ENCODE measurements at places on chromosomes 5 and 9.
A peak's percentile ranks its signal among the peaks of the same experiment; 100 is the strongest.

- no peak for DNase-seq
Measured at GRCh38 chr9:7154650-7155049, 396.9 kb downstream of the KDM4C start.

- DNase-seq: no peak
Measured at GRCh38 chr5:146369691-146370090, 31.1 kb downstream of the POU4F3 start.

- DNase-seq: no peak
Measured at GRCh38 chr5:60102961-60103693, 209.6 kb upstream of the PDE4D start.

DNA sequence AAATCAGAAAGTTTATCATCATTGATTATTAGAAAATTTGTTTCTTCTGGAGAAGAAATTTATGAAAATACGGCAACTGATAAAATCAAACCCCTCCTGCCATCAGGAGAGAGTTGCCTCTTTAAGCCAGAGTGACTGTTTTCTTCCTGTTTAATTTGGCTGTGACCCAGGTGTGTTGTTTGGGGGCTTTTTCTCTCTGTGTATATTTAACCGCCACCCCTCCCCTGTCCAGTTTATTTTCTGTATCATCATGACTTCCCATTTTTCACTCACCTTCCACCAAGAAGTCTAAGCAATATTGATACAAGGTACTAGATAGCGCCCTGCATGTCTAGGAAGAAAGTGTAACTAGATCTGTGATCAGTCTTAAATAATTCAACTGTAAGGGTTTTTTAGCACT lies 50.1 kb downstream of the FAM78A start:
- DNase-seq: no peak

DNA sequence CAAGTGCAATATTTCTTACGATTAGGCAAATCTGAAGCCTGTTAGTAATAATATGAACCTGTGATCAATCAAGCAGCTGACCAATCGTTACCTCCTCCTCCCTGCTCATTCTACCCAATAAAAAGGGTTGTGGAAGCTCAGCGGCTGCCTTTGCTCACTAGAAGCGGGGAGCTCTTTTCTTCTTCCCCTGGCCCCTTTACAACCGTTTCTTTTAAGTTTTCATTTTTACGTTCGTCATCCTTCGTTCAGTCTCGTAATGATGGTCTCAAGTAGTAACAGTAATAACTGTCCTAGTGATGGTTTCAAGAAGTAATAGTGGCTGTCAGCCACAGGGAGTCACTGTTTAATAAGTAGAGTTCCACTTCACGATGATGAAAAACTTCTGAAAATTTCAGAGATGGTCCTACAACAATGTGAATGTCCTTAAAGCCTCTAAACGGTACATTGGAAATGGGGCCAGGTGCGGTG lies 6.2 kb downstream of the UGT3A2 start:
- DNase-seq: no peak

DNA sequence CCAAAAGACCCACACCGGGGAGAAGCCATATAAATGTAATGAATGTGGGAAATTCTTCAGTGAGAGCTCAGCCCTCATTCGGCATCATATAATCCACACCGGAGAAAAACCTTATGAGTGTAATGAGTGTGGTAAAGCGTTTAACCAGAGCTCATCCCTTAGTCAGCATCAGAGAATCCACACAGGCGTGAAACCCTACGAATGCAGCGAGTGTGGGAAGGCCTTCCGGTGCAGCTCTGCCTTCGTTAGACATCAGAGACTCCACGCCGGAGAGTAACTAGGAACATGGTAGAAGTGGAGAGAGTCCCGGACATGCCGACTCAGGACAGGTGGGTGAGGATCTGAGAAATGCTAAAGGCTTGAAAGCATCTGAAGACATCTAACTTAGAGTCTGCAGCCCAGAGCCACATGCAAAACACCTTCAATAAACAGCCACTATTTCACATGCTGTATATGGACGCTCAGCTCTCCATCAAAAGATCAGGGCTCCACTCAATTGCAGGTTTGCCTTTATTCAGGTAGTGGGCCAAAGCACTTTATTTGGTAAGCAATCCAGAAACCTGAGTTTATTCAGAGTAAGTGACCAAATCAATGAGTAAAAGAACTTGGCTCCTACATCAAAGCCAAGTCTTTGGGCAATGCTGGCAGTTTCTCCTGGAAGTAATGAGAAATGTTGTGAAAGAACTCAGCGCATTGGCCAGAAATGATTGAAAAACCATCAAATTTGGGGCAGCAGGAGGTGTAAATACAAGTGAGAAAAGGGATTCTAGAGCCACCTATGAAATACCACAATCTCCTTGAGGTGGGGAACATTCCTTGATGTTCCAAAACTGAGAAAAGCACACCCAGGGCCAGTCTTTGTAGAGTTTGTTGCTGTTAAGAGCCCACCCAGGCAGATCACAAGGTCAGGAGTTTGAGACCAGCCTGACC lies 6.0 kb downstream of the RPL12 start:
- no peak for DNase-seq

DNA sequence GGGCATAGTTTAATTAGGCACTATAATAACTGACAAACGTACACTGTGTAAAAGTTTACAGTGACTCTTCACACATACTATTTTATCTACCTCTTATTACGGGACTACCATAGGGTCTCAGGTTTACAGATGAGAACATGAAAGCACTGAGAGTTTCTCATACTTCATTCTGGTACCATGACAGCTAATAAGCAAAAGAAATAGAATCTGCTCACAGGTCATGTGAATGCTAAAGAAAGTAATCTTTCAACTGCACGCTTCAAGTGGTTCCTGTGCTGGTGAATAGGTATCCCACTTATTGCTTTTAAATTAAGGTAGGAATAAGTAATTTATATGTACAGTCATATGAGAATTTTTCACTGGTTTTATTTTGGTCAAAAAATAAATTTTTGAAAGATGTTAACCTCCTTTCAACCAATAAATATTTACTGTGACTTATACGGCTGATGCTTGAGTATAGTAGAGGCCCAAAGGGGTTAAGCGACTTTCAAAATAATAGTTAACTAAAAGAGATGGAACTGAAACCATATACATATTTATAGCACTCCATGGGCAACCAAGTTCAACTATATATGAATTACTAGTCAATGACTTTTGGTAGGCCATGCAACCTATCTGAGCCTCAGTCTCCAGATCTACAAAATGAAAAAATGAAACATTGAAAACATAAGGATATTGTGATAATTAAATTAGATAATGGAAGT lies 8.1 kb downstream of the CDKN2A start:
- no peak for DNase-seq

DNA sequence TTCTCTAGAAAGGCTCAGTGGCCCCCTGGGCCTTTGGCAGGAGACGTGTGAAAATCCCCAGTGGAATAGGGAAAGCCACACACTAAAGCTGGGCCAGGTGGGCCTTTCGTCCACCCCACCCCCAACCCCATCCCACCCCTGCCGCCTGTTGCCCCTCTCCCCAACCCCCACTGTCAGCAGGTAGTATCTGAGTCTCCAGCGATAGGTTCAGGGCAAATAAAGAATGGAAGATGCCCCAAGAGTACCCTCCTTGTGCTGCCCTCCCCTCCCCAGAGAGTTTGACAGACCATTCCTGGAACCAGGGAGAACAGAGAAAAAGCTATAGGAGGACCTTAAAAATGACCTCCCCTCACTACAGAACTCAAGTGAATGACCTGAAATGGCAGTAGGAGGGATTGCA lies 36.7 kb upstream of the UBE2D2 start:
- DNase-seq: peak; percentile 16

DNA sequence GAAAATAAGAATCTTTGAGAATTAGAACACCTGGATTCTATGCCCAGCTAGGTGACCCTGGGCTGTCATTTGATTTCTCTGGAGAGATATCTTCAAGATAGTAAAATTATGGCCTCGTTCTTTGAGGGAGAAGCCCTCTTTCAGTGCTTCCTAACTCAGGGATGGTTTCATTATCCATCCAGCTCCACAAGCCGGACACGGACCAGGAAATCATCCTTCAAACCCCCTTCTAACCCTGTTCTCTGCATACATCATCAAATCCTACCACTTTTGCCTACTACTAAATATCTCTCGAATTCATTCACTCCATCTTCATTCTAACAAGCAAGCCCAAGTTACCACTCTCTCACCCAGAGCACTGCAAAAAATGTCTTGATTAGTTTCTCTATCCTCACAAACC lies 57.2 kb downstream of the MAPKAP1 start:
- DNase-seq: no peak

- DNase-seq: no peak
Measured at GRCh38 chr5:143370440-143370839, 33.0 kb downstream of the NR3C1 start.

DNA sequence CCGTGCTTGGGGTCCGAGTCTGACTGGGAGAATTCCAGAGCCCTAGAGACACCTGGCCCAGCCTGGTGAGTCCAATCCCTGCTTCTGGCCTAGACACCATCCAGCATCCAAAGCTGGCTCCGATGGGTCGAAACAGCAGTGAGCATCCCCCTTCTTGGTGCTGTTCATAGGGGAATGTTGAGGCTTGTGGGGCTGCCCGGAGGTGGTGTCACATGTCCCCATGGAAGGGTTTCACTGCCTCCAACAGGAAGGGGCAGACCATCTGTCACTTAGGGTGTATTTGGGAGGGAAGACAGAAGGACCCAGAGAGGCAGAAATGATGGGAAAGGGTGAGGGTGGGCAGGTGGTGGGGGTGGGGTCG lies 13.9 kb downstream of the C9orf50 start:
- DNase-seq: no peak

DNA sequence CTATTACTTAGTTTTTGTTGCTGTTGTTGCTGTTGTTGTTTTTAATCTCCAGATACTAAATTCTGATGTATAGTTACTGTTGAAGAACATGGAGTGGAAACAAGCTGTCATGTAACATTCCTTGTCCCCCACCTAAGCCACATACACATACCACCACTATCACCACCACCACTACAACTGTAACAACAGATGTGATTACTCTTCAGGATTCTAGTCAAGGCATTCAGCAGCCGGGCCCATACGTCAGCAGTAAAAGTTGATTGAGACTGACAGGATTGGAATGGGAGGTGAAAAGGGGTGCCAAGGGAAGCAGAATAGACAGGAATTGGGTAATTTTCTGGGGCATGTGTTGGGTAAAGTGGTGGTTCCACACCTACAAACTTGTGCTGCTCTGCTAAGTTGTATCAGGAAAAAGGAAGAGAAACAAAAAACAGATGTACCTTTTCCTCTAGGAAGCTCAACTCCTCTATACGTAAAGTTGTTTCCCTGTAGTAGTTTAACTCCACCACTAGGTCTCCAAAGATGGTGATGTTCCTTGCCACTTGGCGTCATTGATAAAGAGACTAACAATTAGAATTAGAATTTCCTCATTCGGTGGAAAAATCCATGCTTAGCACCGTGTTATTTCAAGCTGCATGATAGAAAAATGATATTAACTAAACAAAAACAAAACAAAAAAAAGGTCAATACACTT lies 138.6 kb downstream of the ARRDC3 start:
- DNase-seq: no peak

- DNase-seq: no peak
Measured at GRCh38 chr5:4205398-4205797, 609.8 kb downstream of the IRX1 start.

DNA sequence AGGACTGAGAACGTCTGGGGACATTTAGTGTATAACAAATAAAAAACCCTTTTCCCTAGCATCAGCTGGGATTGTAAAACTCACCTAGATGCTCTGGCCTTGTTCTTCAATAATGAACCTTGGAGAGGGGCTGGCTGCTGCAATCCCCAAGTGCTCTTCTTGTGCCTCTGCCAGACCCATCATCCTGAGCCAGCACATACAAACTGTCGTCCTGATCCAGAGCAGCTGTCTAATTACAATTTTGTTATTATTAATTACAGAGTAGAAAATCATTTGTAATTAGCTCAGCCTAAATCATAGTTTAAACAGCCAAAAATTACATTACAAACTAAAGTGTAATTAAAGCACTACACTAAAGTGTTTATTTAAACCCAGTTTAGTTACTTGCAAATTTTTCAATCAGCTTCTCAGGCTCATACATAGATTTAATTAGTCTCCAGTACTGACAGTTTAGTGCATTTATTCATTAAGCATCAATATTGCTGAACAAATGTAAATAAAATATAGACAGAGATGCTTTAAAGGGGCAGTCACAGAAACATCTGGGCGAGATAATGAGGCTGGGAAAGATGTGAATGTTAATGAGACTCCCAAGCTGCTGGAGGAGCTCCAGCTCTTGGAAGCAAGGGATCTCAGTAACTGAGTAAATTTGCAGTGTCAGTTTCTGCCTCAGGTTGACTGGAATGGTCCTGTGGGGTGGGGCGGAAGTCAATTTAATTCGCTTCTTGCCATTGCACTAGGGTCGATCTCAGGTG lies 632.3 kb upstream of the TLE4 start:
- DNase-seq: no peak

DNA sequence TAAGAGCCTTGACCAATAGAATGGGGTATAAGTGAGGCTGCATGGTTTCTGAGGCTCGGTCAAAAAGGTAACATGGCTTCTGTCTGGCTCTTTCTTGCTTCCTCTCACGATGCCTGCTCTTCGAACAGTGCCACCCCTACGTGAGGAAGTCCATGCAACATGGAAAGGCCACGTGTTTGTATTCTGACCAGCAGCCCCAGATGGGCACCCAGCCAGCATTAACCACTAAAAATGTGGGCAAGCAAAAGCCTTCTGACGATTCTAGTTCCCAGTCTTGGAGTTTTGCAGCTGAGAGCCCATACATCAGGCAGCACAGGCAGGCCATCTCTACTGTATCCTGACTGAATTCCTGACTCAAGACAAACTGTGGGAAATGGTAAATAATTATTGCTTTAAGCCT lies 24.2 kb upstream of the NREP start:
- DNase-seq: no peak

DNA sequence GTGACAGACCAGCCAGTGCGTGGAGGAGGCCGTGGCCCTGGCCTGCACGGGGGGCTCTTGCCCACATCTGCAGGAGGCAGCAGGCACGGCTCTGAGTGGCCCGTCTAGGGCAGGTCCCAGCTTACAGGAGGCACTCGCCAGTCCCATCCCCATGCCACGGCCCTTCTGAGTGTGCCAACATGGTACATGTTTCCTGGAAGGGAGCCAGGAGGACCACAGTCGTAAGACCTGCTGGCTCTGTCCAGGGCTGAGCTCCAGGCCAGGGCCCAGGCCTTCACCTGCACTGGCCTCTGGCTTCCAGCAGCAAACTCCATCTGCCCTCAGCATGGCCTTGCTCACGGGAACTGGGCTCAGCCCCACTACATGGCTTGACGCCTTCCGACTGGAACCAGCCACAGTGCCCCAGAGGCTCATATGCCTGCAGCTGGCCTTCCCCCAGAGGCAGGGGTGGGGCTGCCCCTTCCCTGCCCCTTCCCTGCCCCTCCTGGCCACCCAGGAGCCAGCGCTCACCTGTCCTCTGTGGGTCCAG lies 3.8 kb downstream of the NKD2 start:
- no peak for DNase-seq

DNA sequence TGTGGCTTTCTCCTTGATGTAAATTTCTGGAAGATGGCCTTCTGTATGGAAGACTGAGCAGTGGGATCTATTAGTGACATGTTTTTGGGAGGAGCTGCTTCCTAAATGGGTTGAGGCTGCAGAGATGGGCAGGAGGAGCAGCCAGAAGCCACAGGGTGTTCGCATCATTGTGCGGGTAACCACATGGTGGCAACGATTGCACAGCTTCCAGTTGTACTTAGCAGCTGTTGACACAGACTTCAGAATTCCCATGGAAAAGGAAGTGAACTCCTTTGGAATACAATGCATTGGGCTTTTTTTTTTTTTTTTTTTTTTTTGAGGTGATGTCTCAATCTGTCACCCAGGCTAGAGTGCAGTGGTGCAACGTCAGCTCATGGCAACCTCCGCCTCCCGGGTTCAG lies 297.3 kb downstream of the NR3C1 start:
- DNase-seq: no peak
